Hindlimb muscle (tissue), 1 donor: ENCODE measurements at places on chromosomes 3 and 15.
A peak's percentile ranks its signal among the peaks of the same experiment; 100 is the strongest.

DNA sequence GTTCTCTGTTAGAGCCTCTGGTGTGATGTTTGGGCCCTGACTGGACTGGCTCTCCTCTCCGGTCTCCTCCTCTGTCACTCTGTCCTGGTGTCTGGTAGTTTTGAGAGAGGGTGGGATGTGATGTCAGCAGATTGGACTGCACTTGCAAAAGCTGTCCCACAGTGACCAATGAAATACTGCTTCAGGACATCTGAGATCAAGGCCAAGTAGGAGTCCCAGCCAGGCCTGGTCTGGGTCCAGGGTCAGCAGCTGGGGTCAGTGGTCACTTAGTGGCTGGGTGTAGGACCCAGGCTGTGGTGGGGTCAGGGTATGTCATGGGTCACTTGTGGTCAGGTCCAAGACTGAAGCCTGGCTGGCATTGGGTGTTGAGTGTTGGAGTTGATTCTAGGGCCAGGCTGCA, 20.9 kb downstream of the ALDH1L1 start:
- DNase-seq, result no peak

GRCh38 chr15:75065467-75065850, 42.1 kb downstream of the PPCDC start:
- DNase-seq, result peak; percentile 24

- no peak for DNase-seq
Observed at GRCh38 chr3:69433969-69434325, 48.1 kb upstream of the FRMD4B start.

GRCh38 chr3:10557781-10558373, 52.5 kb upstream of the ATP2B2 start:
- DNase-seq, result no peak

DNA sequence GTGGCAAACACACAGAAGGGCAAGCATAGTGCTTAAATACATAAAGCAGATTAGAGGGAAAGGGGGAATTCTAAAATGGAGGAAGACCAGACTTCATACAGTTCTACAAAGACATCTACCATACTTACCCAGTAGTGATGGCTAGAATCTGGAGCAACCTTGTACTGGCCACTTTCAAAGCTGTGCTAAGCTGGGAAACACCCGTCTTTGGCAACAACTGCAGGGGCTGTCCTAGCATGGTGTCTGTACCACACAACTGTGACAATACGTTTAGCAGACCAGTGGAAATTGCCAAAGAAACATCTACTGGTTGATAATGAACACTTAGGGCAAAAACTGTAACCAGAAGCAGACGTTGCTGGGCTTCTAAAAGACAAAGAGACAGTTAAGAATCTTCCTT, 97.0 kb downstream of the FBXL22 start:
- no peak for DNase-seq

DNA sequence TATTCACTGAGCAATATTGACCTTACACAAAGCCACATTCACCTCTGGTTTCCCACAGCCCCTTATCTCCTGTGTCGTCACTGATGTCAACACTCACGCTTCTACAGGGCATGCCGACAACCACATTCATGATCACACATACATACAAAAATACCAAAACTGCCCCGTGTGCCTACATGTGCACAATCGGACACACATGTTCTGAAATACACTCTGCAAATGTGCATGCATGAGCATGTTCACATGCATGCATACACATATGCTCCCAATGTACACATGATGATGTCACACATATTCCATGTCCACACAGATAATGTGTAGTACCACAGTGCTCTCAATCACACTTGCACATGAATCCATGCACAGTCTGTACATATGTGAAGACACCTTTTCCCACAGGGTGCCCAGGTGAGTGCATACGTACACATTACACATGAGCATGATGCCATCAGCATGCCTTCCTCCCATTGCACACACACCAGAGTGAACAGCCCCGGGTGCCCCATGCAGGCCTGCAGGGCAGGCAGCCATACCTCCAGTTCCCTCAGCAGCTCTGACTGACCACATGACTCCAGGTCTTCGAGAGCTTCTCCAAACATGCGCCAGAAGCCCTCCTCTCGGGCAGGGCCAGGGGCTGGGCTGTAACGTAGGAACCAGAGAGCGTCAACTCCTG, 37.0 kb downstream of the GRIP2 start:
- no peak for DNase-seq

DNA sequence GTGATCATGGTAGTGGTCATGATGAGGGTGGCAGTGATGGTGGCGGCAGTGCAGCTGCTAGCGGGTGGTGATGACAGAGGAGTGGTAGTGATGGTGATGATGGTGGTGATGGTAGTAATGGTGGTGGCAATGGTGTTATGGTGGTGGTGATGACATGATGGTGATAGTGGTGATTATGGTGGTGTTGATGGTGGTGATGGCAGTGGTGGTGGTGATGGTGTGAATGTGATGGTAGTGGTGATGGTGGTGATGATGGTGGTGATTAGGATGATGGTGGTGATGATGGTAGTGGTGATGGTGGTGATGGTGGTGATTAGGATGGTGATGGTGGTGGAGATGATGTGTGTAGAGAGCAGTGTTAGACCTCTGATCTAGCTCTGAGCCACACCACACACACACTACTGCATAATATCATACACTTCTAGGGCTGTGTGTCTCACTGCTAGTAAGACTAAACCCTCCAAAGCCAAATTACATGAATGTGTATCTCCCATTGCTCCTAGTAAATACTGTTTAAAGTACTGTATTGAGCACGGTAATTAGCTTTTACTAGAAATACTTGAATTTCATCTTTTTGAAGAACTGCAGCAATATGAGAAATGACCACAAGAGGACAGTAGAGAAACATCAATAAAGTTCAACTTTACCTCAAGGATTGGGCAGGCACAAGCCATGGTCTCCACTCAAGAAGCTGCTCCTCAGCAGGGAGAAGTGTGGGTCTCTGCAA, 28.8 kb downstream of the TMED3 start:
- DNase-seq, result peak; percentile 21

GRCh38 chr3:30733696-30734095, 127.3 kb downstream of the TGFBR2 start:
- no peak for DNase-seq

- peak; percentile 27 for DNase-seq
Observed at GRCh38 chr3:102536456-102536855, 101.6 kb downstream of the ZPLD1 start.

GRCh38 chr15:66840615-66841390, 138.8 kb downstream of the SMAD6 start:
- no peak for DNase-seq

DNA sequence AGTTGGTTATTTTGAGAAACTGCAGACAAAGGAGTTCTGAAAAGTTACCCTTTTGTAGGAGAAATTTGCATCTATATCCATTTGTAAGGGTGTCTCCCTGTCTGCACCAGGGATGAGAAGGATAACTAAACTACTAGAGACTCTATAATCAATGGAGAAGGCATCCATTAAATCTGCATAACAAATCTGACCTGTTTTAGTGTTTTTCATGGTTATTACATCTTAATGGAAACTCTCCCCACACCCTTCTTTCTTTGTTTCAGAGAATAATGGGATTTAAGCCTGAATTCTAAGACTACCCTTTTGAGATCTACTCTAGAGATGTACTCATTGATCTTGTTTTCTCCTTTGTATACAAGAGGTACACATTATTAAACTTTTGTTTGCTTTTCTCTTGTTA, 82.0 kb upstream of the DAZL start:
- no peak for DNase-seq

DNA sequence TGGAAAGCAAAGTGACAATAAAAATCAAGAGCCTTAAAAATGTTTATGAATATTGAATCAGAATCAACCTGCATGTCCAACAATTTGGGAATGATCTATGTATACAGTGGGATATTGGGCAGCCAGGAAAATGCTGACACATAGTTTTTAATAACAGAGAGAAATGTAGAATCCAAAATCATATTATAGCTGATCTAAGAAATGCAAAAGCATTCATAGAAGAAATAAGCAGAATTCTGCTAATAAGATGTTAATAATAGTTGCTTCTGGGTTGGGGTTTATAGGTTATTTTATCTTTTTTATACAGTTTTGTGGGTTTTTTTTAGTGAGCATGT, 15.1 kb downstream of the KIF9 start:
- DNase-seq, result no peak

GRCh38 chr3:115218859-115219258, 71.8 kb upstream of the ZBTB20 start:
- DNase-seq, result no peak

- no peak for DNase-seq
Observed at GRCh38 chr3:197501879-197502620, 53.7 kb downstream of the BDH1 start.

- DNase-seq, result peak; percentile 81
Observed at GRCh38 chr3:123489400-123490004, 40.6 kb upstream of the ADCY5 start.

- DNase-seq, result no peak
Observed at GRCh38 chr3:122004107-122004506, 17.9 kb downstream of the ILDR1 start.

DNA sequence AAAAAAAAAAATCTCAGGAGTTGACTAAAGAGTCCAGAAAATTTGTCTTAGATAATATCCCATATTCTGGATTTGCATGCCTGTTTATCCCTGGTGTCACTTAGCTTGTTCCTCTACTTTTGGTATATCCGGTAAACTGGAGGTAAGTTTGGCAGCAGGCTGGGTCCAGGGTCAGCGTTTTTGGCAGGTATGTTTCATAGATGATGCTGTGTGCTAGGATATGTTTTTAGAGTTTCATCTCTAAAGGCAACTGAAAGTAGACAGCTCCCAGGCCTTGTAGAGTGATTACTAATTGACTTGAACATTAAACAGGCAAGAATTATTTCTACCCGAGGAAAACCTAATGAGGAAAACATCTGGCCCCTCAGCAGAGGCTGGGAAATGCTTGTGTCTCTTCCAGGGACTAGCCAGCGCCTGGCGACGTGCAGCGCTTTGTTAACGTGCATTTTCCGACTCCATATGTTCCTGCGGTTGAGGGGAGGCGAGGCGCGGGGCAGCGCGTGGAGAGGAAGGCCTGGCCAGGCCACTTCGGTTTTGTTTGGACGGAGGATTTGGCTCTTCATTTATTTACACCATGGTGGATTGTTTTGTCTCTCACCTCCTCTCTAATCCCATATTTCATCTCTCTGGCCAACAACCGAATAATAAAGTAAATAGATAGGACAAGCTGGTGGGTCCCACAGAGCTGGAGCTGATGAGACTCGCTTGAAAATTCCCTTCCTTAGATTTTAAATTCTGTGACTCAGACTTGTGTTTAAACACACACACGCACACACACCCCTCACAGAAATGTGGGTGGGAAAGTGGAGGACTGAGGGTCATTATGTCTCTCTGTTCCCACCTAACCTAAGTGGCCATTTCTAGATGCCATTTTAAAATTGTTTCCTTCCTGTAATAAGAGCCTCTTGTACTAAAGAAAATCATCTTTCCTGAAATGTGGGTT, 65.3 kb downstream of the ASB7 start:
- peak; percentile 88 for DNase-seq

- DNase-seq, result no peak
Observed at GRCh38 chr15:39451121-39451688, 129.7 kb upstream of the THBS1 start.

DNA sequence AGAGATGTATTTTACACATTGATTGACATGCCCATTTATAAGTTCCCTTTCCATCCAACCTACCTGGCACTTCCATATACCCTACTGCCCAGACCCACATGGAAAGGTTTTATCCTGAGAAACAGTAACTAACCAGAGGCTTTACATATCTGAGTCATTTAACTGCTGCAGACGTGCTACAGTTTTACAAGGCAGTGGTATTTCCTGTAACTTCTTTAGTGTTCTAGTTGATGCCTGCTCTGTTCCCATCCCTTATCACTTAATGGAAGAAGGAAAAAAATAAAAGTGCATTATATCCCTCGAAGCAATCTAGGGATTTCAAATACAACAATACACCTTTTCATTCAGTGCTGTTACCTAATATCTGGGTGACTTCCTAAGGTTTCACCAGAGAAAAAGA, 107.1 kb downstream of the TMCO5A start:
- no peak for DNase-seq

DNA sequence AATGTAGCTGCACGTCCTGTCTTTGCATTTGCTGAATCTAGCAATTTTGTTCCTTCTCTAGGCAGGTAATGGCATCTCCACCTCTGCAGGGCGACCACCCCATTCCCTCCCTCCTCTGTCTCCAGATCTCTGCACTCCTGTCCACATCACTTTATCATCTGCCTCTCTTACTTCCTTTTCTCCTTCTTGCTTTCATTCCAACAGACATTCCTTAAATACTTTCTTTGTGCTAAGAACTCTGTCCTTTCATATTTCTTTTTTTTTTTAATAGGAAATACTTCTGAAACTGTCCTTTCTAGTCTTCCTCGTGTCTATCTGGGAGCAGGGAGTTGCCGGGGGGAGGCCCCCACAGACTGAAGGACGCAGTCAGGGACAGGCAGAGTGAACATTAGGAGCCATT, 7.2 kb downstream of the ITIH3 start:
- no peak for DNase-seq

DNA sequence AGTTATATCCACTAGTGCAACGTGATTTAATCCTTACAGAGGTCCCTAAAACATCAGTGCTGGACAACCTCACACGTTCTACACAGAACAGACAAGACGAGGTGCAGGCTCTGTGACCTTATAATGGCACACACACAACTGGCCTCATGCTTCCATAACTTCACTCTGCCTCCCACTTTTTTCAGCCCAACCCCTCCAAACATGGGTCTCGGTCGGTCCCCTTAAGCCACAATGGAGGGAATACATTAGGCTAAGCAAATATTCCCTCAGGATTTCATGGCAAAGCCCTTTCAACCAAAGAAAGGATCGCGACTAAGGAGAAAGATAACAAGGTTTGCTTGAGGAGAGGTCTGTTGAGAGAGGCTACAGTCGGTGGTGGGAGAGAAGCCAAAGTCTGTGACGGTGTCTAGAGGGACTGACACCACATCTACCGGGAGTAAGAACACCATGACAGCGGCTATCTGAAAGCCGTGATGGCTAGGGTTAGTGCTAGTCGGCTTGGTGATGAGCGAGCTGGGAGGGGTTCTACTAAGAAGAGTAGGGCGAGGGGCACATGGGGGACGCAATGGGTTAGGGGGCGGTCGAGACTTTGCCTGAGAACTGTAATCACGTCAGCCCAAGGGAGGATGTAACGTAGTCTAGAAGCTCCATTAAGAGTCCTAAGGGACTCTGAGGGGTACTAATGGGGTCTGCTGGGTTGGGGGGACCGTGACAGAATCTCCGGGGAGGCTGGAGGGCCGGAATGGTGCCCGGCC, 1.0 kb downstream of the MYO9A start:
- peak; percentile 40 for DNase-seq

DNA sequence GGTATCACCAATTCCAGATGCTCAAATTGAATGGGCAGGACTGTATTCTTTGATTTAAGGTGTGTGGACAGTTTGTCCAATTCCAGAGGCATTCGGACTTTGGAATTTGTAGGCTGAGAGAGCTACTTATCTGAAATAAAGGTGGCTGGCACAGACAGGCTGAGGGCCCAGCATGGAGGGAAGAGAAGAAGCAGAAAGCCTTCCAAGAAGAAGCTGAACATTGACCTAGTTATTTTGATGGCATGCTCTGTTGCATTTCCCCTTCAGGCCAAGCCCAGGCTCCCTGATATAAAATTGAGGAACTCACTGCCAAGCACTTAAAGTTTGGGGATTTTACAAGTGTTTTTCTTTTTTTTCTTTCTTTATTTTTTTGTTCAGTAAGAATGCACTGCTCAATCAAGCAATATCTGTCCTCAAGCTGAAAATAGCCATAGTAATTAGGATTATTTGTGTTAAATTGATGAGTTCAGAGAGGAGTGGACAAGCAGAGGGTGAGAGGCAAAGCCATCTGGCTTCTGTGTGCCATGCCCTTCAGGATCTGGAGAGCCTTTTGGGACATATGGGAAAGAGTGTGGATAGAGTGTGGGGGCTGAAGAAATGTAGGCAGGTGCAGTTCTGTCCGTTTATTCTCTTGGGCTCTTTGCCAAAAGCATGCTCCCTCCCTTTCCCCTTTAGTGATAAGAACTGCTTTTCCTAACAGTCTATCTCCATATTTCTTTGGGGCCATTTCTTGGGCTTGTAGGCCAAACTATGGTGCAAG, 148.9 kb downstream of the OXSM start:
- DNase-seq, result no peak
